NCI-H2029 (cell line): ENCODE measurements at places on chromosomes 3 and 15.

- DNase-seq: peak; percentile 46
These were observed 90.9 kb upstream of the NEO1 start for GRCh38 chr15:72961346-72961745.

DNA sequence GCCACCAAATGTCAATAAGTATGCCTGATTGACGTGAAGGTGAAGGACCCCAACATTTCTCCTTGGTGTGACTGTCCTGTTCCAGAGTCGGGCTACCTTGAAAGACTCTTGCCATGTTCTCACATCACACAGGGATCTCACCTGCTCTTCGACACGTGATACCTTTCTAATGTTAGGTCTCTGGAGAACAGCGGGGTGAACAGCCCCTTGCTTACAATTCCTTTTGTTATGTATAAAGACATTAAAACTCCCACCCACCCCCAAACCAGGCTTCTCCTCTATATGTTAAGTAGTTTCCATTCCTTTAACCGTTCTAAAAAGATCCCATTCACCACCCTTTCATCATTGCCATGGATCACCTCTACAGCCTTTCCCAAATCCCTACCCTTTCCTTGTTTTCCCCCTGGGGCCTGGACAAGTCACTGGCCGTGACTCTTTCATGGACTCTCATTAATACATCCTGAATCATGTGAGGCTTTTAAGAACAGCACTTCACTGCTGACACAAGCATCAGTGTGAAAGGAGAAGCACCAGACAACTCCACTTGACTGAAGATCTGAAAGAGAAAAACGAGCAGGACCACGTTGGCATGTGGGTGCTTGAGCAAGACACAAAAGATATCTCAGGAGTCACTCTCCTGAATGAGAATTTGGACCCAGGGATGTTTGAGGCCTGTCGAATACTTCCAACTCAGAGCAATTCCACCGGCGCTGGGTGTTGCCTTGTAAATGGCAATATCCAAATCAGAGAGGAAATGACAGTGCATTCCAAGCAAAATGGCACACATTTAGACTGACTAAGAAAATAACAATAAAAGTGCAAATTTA is 115.0 kb downstream of the FOXP1 start:
- no peak for DNase-seq

DNA sequence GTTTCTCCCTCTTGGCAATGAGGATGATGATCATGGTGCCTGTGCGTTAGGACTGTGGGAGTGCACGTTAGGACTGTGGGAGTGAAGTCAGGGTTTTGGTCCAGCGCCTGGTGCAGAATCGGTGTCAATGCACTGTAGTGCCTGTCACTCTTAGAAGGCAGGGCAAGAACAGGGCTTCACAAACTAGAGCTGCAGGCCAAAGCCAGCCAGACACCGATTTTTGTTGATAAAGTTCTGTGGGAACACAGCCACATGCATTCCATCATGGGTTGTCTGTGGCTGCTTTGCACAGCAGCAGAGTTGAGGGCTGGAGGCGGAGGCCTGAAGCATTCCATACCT is 32.6 kb upstream of the NR2C2 start:
- no peak for DNase-seq

DNA sequence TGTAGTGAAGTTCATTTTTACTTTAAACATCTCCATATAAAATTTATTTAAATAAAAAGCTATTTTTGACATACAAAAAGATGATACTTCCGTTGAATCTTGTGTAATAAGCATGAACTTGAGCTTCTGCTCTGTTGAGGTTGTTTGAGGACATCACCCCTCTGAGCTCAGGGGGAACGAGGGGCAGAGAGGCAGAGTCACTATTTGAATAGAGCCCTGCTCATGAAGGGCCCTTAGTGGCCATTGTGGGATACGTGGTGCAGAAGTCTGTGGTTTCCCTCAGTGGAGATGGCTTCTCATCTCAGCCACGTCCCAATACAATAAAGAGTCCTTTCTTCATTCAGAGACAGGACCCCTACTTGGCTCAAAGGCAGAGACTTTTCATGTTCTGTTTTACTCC is 10.6 kb downstream of the CEMIP start:
- no peak for DNase-seq

- DNase-seq: no peak
These were observed 35.6 kb upstream of the FGF7 start for GRCh38 chr15:49387471-49387870.

DNA sequence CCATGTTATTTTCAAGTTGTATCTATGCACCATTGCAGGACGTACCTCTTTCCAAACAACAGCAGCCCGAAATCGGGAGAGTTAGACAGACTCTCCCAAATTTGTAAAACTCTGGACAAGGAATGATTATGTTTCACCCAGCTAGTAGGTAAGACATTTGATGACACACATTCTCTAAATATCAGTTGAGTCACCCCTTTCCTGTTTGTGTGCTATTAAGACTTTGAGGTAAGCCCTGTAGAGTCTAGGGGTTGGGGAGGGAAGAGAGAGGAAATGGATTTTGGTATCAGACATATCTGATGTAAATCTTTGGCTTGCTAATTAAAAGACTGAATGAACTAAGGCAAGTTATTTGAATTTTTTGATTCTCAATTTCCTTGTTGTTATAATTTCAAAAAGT is 999.0 kb downstream of the TUSC7 start:
- no peak for DNase-seq
